Activated T-cell treated with anti-CD3 and anti-CD28 coated beads, Interleukin-2, amount 50 U/mL, for 24 hours (primary cell): ENCODE measurements at places on chromosomes 11 and 22.

GRCh38 chr22:41739576-41739975 is 40.3 kb downstream of the MEI1 start:
- no peaks in the 10 kb centered on the region for H3K27me3 ChIP-seq
- no peaks in the 10 kb centered on the region for H3K36me3 ChIP-seq
- H3K4me1 ChIP-seq = peaks cover 2% of the 10 kb centered on the region
- no peak overlapping the region for H3K4me3 ChIP-seq

- H3K27ac ChIP-seq = no peak overlapping the region
- no peaks in the 10 kb centered on the region for H3K4me1 ChIP-seq
- H3K36me3 ChIP-seq = no peaks in the 10 kb centered on the region
- H3K27me3 ChIP-seq = peaks cover 22% of the 10 kb centered on the region
- no peak overlapping the region for H3K4me3 ChIP-seq
Observed at GRCh38 chr11:114358716-114359115, 41.6 kb downstream of the C11orf71 start.

- no peak overlapping the region for H3K27ac ChIP-seq
- peaks cover 5% of the 10 kb centered on the region for H3K4me1 ChIP-seq
- no peak overlapping the region for H3K4me3 ChIP-seq
- no peaks in the 10 kb centered on the region for H3K36me3 ChIP-seq
- peaks cover 18% of the 10 kb centered on the region for H3K27me3 ChIP-seq
Observed at GRCh38 chr11:73186294-73186850, 31.7 kb upstream of the P2RY2 start.

- peaks cover 12% of the 10 kb centered on the region for H3K27me3 ChIP-seq
- no peak overlapping the region for H3K4me3 ChIP-seq
- DNase-seq = no peak
Observed at GRCh38 chr11:9038541-9038940, 34.7 kb upstream of the NRIP3 start.

GRCh38 chr11:28104984-28105383 is 3.0 kb downstream of the KIF18A start:
- H3K4me3 ChIP-seq = no peak overlapping the region
- no peak overlapping the region for H3K27ac ChIP-seq
- H3K36me3 ChIP-seq = peaks cover 11% of the 10 kb centered on the region
- no peak for DNase-seq

DNA sequence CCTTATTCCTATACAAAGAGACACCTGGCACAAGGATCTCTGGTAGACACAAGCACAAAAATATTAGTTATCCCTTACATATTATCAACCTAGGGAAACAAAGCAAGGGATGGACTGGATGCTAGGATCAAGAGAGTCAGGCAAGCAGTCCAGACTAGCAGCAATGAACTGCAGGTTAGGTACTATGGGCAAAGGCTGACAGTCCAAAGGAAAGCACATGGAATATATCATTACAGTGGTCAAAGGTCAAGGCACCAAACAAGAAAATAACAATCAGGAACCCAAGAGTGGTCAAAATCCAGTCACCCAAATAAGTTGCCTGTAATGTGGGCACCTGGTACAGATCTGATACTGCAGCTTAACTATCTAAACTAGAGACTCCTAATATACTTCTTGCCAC is 77.7 kb downstream of the TTC28 start:
- H3K4me3 ChIP-seq = no peak overlapping the region
- no peak overlapping the region for H3K27ac ChIP-seq
- no peaks in the 10 kb centered on the region for H3K4me1 ChIP-seq
- H3K27me3 ChIP-seq = peaks cover 28% of the 10 kb centered on the region

DNA sequence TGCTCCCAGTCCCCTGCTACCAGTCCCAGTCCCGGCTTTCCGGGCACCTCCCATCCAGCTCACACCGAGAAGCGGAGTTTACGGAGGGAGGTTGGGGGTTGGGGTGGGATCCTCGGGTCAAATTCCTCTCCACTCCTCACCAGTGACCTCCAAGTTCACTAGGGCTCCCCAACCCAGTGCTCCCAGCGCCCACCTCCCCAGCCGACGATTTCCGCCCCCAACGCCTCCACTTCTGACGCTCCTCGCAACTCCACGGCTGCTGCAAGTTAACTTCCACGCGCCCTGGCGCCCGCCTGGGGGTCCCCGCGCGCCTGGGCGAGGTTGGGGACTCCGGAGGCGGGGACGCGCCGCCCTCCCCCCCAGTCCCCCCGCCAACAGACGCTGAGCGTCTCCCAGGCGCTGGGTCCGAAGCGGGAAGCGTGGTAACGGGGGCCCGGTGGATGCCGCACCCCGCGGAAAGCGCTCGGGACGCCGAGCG is 526 bp downstream of the TPST2 start:
- DNase-seq = peak; percentile 69
- H3K27me3 ChIP-seq = no peaks in the 10 kb centered on the region
- H3K36me3 ChIP-seq = peaks cover 24% of the 10 kb centered on the region
- peak overlapping the region; percentile 90 for H3K27ac ChIP-seq
- peak overlapping the region; percentile 89 for H3K4me3 ChIP-seq

DNA sequence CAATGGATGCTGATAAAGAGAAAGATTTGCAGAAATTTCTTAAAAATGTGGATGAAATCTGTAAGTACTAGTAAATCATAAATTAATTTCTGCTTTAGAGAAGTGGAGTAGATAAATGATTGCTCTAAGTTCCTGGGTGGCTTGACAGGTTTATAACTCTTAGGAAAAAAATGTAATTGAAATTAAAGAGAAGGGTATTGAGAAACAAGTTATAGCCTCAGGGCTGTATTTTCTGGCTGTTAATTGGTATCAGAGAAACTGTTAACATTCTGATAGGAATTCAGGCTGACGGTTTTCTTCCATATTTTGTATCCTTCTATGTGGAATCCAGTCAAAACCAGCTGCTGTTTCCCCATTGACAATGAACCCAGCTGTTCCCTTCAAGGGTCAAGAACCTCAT is 1.9 kb downstream of the TTC12 start:
- no peaks in the 10 kb centered on the region for H3K27me3 ChIP-seq
- H3K4me1 ChIP-seq = peaks cover 33% of the 10 kb centered on the region
- DNase-seq = no peak
- no peak overlapping the region for H3K4me3 ChIP-seq

GRCh38 chr11:33668468-33668825 is 32.2 kb downstream of the C11orf91 start:
- H3K4me3 ChIP-seq = no peak overlapping the region
- H3K27ac ChIP-seq = no peak overlapping the region
- H3K27me3 ChIP-seq = peaks cover 24% of the 10 kb centered on the region
- DNase-seq = no peak
- H3K4me1 ChIP-seq = peaks cover 13% of the 10 kb centered on the region
- H3K36me3 ChIP-seq = no peaks in the 10 kb centered on the region

DNA sequence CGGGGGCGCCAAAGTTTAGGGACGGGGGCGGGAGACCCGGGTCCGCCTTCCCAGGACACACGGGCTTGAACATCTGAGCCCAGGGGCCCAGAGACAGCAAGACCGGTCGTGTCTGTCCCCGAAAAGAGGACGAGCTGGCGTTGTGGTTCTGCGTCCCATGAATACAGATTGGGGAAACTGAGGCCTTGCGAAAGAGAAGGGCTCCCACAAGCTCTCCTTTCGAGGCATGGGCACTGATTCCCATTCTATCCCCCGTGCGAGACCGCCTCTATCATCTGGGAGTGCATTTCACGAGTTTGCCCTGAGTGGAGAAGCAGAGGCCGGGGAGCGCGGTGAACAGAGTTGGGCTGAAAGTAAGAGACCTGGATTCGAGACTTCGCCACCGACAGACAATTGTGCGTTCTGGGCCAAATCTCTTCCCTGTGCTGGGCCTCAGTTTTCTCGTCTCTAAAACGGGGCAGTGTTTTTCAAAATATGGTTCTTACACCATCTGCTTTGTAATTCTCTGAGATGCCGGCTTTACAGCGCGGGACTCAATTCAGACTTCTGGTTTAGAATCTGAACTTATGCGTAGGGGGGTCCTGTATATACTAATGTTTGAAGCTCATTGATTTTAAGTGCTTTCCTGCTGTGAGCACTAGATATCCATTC is 471 bp downstream of the RNF185 start:
- H3K27ac ChIP-seq = peak overlapping the region; percentile 99
- peaks cover 35% of the 10 kb centered on the region for H3K4me1 ChIP-seq
- peaks cover 30% of the 10 kb centered on the region for H3K36me3 ChIP-seq
- no peak for DNase-seq
- peak overlapping the region; percentile 95 for H3K4me3 ChIP-seq

DNA sequence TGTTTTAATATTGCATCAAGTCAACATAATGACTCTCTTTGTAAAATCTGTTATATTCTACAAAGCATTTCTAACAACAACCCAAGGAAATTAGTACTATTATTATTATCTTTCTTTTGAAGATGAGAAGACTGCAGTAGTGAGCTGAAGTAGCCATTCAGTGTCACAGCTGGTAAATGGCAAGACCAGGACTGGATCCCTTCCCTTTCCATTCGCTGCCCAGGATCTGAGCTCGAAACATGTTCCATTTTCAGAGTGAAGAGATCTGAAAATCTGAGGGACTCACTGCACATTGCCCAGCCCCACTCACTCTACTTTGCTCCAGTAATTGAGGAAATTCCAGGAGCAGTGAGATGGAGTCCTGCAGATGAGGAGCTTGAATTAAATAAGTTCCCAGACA is 240.0 kb upstream of the BLID start:
- no peaks in the 10 kb centered on the region for H3K27me3 ChIP-seq
- DNase-seq = no peak
- no peaks in the 10 kb centered on the region for H3K4me1 ChIP-seq

DNA sequence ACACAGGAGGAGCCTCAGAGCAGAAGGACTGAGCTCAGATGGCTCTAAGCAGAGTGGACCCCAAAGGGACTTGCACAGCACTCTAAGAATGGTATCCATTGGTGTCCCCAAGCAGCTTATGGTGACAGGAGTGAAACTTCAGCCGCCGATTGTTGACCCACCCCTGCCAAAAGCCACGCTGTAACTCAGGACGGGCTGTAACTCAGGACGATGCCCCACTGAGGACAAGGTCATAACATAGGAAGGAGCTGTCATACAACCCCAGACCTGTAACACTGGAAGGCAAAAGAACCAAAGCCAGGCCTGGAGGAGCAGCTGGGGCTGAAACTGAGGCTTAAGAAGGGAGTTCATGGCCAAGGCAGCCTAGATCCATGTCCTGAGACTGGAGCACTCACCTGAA is 14.2 kb downstream of the CD59 start:
- H3K27ac ChIP-seq = no peak overlapping the region
- no peaks in the 10 kb centered on the region for H3K27me3 ChIP-seq
- H3K4me1 ChIP-seq = peaks cover 49% of the 10 kb centered on the region
- DNase-seq = no peak
- H3K4me3 ChIP-seq = no peak overlapping the region

GRCh38 chr11:121643479-121644186 is 190.9 kb upstream of the SORL1-AS1 start:
- no peaks in the 10 kb centered on the region for H3K27me3 ChIP-seq
- no peak overlapping the region for H3K27ac ChIP-seq
- H3K4me1 ChIP-seq = peaks cover 6% of the 10 kb centered on the region

- H3K36me3 ChIP-seq = no peaks in the 10 kb centered on the region
- H3K4me1 ChIP-seq = peaks cover 20% of the 10 kb centered on the region
- no peaks in the 10 kb centered on the region for H3K27me3 ChIP-seq
- H3K4me3 ChIP-seq = peak overlapping the region; percentile 56
- DNase-seq = no peak
Observed at GRCh38 chr11:105071089-105071732, 26.1 kb upstream of the CARD16 start.

DNA sequence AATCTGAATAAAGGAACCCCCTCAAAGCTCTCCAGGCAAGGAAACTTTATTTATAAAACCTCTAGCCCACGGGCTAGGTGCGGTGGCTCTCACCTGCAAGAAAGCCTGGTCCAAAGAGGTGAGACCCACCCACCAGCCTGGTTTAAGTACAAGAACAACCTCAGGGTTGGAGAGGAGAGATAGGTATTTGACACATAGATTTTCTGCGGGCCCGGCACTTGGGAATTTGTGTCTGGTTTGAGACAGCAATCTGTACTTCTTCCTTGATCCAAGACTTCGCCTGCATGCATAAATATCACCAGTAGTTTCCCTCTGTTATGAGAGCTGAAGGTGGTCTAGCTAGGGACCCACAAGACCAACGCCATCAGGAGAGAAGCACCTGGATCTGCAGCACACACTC is 73.2 kb upstream of the CAPRIN1 start:
- no peaks in the 10 kb centered on the region for H3K36me3 ChIP-seq
- DNase-seq = no peak
- no peaks in the 10 kb centered on the region for H3K4me1 ChIP-seq
- H3K27ac ChIP-seq = no peak overlapping the region
- H3K4me3 ChIP-seq = no peak overlapping the region
- peaks cover 15% of the 10 kb centered on the region for H3K27me3 ChIP-seq

DNA sequence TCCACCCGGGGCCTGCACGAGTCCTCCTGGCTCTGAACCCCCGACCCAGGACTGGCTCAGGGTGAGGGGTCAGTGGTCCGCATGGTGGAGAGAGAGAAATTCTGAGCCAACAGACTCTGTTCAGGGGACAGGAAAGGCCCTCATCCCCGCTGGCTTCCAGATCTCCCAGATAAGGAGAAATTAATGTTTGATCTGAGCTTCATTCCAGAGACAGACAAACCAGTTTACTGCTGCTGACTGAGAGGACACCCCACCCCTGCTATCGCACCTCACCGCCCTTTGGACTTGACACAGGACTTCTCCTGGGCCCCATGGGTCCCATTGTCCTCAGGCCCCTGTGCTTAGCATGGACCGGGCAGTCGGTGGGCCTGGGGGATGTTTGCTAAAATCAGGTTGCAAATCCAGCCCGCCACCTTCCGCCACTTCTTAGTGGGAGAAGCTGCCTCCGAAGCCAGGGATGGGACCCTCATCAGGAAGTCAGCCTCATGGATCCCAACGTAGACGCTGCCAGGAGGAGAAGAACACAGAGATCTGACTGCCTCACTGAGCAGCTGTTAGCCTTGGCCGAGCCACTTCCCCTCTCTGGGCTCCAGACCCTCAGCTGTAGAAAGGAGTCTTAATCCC is 11.2 kb upstream of the UPK3A start:
- H3K27ac ChIP-seq = no peak overlapping the region
- H3K4me1 ChIP-seq = peaks cover 10% of the 10 kb centered on the region
- H3K36me3 ChIP-seq = no peaks in the 10 kb centered on the region
- H3K4me3 ChIP-seq = no peak overlapping the region
- DNase-seq = no peak

- no peak overlapping the region for H3K4me3 ChIP-seq
- peaks cover 18% of the 10 kb centered on the region for H3K4me1 ChIP-seq
- H3K36me3 ChIP-seq = no peaks in the 10 kb centered on the region
Observed at GRCh38 chr11:11243590-11244469, 109.2 kb downstream of the CSNK2A3 start.

DNA sequence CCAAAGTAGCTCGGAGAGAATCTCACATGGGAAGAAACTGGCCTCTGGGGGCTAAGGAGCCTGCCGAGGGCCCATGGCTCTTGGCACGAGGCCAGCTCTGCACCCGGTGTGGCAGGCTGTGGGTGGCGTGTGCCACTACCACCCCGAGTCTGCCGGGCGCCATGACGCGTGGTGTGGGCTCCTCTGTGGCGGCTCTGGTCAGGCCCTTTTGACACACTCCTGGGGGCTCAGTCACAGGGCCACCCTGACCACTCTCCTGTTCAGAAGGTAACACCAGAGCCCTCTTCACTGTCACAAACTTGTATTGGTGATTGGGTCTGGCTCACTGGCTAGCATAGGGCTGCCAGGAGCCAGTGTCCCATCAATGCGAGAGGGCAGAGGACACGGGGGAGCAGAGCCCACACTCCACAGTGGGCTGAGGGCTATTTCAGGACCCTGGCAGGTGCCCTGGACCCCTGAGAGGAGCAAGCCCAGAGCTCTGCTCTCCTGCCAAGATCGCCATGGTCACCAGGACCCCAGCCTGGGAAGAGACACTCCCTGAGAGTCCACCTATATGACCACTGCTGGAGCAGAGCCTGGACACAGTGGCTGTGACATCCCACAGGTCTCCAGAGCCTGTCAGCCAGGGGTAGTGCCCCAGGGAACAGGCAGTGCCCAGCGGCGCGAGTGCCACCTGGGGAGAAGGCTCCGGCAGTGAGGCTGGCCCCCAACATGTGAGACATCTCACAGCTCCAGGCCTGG is 8.6 kb upstream of the PPM1F start:
- no peak overlapping the region for H3K4me3 ChIP-seq
- no peak overlapping the region for H3K27ac ChIP-seq
- H3K4me1 ChIP-seq = no peaks in the 10 kb centered on the region
- H3K27me3 ChIP-seq = no peaks in the 10 kb centered on the region
